ENCODE measurements at places on chromosomes 5 and 9. TPM values are rescaled to one million over a fixed set of nuclear protein-coding genes. Genes with fewer than 3 reads are reported as not detected.
A peak's percentile ranks its signal among the peaks of the same experiment; 100 is the strongest.

CCNO gene
- not detected for total RNA-seq

PCDHB9 gene
- total RNA-seq = 0.58 TPM

CD14 gene
- 13.9 TPM for total RNA-seq

GRCh38 chr9:93133681-93134014 is 403 bp downstream of the NINJ1 start:
- H3K4me3 ChIP-seq = peak overlapping the region; percentile 97
- H3K27ac ChIP-seq = peak overlapping the region; percentile 98
- peaks cover 50% of the 10 kb centered on the region for H3K4me1 ChIP-seq
- DNase-seq = peak; percentile 89
- H3K36me3 ChIP-seq = no peaks in the 10 kb centered on the region
- H3K27me3 ChIP-seq = no peaks in the 10 kb centered on the region

GRCh38 chr5:28751396-28751795 is 1713.0 kb upstream of the CDH9 start:
- H3K27ac ChIP-seq = no peak overlapping the region
- H3K4me1 ChIP-seq = no peaks in the 10 kb centered on the region
- DNase-seq = no peak
- H3K36me3 ChIP-seq = no peaks in the 10 kb centered on the region
- no peaks in the 10 kb centered on the region for H3K27me3 ChIP-seq

GRCh38 chr9:121141706-121142105 is 60.0 kb downstream of the RAB14 start:
- H3K4me1 ChIP-seq = no peaks in the 10 kb centered on the region
- no peak overlapping the region for H3K27ac ChIP-seq
- no peaks in the 10 kb centered on the region for H3K27me3 ChIP-seq
- peaks cover 95% of the 10 kb centered on the region for H3K36me3 ChIP-seq
- no peak for DNase-seq

GRCh38 chr5:144191998-144192397 is 21.3 kb downstream of the KCTD16 start:
- no peaks in the 10 kb centered on the region for H3K36me3 ChIP-seq
- H3K4me3 ChIP-seq = no peak overlapping the region
- no peaks in the 10 kb centered on the region for H3K4me1 ChIP-seq
- no peaks in the 10 kb centered on the region for H3K27me3 ChIP-seq

DNA sequence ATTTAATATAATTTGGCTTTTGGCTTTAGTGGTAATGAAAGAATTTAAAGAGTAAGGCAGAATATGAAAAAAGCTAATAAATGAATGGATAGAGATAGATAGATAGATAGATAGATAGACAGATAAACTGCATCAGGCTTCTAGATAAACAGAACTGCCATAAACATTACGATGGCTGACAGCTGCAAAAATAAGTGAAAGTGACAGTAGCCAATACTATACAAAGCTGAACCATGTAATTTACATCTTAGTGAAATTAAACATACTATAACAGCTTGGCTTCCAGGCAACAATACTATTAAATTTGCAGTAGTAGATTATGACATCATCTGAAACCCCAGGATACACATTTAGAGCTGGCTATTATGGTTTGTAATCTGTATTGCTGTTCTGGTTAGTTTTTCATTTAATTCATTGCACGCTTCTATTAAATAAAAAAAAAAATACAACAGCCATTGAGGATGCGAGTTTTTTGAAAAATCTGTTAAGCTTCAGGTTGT is 1354.8 kb downstream of the PTPRD start:
- no peak overlapping the region for H3K27ac ChIP-seq
- no peaks in the 10 kb centered on the region for H3K27me3 ChIP-seq
- H3K4me3 ChIP-seq = no peak overlapping the region
- no peaks in the 10 kb centered on the region for H3K4me1 ChIP-seq
- no peak for DNase-seq
- H3K36me3 ChIP-seq = no peaks in the 10 kb centered on the region

GRCh38 chr5:108687595-108688200 is 60.0 kb upstream of the FER start:
- DNase-seq = no peak
- no peaks in the 10 kb centered on the region for H3K27me3 ChIP-seq

DNA sequence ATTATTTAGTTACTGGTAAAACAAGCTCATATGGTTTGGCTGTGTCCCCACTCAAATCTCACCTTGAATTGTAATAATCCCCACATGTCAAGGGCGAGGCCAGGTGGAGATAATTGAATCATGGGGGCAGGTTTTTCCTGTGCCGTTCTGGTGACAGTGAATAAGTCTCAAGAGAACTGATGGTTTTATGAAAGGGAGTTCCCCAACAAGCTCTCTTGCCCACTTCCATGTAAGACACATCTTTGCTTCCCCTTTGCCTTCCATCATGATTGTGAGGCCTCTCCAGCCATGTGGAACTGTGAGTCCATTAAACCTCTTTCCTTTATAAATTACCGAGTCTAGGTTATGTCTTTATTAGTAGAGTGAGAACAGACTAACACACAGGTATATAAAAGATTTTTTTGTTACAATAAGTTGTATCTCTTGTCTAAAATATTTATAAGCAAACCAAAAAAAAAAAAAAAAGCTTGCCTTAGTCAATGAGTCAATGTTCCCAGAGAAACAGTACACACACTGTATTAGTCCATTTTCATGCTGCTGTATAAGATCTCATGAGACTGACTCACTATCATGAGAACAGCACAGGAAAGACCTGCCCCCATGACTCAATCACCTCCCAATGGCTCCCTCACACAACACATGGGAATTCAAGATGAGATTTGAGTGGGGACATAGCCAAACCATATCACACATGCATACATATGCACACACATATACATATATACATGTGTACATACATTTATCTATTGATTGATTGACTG is 138.3 kb downstream of the BASP1 start:
- no peaks in the 10 kb centered on the region for H3K27me3 ChIP-seq
- DNase-seq = no peak
- no peaks in the 10 kb centered on the region for H3K36me3 ChIP-seq
- no peak overlapping the region for H3K4me3 ChIP-seq

DNA sequence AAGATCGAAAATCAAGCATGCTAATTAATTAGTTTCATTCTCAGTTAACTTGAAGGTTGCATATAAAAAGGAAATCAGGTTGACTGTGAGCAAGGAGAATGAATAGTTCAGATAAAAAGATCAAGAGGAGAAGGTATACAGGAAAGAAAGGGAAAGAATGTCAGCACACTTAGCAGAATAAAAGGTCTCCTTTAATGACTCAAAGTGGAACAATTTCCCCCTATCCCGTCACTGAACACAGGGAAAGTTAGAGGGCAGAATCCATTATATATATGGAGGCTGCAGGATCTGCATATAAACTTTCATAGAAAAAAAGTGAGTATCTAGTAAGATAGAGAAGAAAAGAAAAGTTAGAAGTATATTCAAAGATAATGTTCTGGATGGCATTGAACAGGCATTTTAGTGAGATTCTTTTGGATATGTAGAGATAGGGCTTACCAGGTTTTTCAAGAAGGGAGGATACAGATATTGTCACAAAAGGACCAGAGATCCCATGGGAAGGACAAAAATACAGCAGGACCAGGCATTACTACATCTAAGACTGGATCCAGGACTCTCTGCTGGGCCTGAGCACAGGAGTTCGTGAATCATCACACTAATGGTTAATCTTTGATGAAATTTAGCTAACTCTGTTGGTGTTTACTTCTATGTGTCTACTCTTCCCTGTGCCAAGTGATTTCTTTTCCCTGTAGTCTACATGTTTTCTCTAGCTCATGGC is 988.2 kb upstream of the ARRDC3 start:
- H3K4me3 ChIP-seq = no peak overlapping the region
- no peaks in the 10 kb centered on the region for H3K36me3 ChIP-seq
- no peak for DNase-seq
- no peak overlapping the region for H3K27ac ChIP-seq
- no peaks in the 10 kb centered on the region for H3K27me3 ChIP-seq

- DNase-seq = no peak
- H3K27ac ChIP-seq = no peak overlapping the region
- H3K4me1 ChIP-seq = no peaks in the 10 kb centered on the region
- no peaks in the 10 kb centered on the region for H3K27me3 ChIP-seq
- H3K36me3 ChIP-seq = no peaks in the 10 kb centered on the region
These were observed 12.5 kb downstream of the GARNL3 start for GRCh38 chr9:127277099-127277498.

DNA sequence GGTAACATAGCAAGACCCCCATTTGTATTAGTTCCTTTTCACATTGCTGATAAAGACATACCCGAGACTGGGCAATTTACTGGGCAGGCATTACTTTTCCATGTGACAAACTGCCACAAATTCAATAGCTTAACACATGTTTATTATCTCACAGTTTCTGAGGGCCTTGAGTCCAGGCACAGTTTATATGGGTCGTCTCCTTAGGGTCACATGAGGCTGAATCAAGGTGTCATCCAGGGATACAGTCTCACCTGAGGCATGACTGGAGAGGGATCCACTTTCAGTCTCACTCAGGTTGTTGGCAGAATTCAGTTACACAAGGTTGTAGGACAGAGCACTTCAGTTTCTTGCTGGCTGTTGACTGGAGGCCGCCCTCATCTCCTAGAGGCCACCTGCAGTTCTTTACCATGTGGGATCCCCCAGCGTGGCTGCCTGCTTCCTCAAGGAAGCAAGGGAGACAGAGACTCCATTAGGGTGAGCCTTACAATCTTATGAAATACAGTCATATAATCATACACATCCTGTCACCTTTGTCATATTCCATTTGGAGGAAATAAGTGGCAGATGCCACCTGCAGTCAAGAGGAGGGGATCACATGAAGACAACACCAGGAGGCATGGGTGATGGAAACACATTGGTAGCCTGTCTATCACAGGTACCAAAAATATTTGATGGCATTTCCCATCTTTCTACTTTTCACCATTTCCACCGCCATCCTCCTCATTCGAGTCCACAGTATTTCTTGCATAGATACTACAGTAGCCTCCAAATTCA is 15.1 kb upstream of the ERAP1 start:
- no peaks in the 10 kb centered on the region for H3K27me3 ChIP-seq
- no peak for DNase-seq
- H3K27ac ChIP-seq = no peak overlapping the region
- H3K36me3 ChIP-seq = no peaks in the 10 kb centered on the region
- no peak overlapping the region for H3K4me3 ChIP-seq

GRCh38 chr9:71179183-71179582 is 57.8 kb upstream of the TRPM3 start:
- no peak for DNase-seq
- H3K27me3 ChIP-seq = no peaks in the 10 kb centered on the region
- H3K36me3 ChIP-seq = no peaks in the 10 kb centered on the region
- H3K27ac ChIP-seq = no peak overlapping the region

GRCh38 chr5:178940569-178941360 is at the start of gene ZNF454:
ZNF454 (plus strand) TSS chr5:178941198; CDS start chr5:178942792, 1,594 bp downstream.
- peak; percentile 86 for DNase-seq
- H3K4me3 ChIP-seq = peak within 1 kb of the TSS; percentile 71
- peak within 1 kb of the TSS; percentile 43 for H3K27ac ChIP-seq
- no peaks in the 10 kb centered on the region for H3K4me1 ChIP-seq
- no peaks in the 10 kb centered on the region for H3K27me3 ChIP-seq

GRCh38 chr9:127575875-127576778 is 36.0 kb upstream of the STXBP1 start:
- H3K4me3 ChIP-seq = no peak overlapping the region
- DNase-seq = no peak
- H3K27me3 ChIP-seq = no peaks in the 10 kb centered on the region
- no peaks in the 10 kb centered on the region for H3K36me3 ChIP-seq
- peaks cover 4% of the 10 kb centered on the region for H3K4me1 ChIP-seq

- DNase-seq = no peak
- no peaks in the 10 kb centered on the region for H3K36me3 ChIP-seq
- H3K4me3 ChIP-seq = no peak overlapping the region
- H3K4me1 ChIP-seq = no peaks in the 10 kb centered on the region
- no peak overlapping the region for H3K27ac ChIP-seq
These were observed 25.1 kb downstream of the SMC5 start for GRCh38 chr9:70283848-70284247.

- no peak for DNase-seq
- H3K27ac ChIP-seq = no peak overlapping the region
- no peaks in the 10 kb centered on the region for H3K36me3 ChIP-seq
- no peak overlapping the region for H3K4me3 ChIP-seq
These were observed 155.6 kb upstream of the ZNF618 start for GRCh38 chr9:113720495-113720894.

DNA sequence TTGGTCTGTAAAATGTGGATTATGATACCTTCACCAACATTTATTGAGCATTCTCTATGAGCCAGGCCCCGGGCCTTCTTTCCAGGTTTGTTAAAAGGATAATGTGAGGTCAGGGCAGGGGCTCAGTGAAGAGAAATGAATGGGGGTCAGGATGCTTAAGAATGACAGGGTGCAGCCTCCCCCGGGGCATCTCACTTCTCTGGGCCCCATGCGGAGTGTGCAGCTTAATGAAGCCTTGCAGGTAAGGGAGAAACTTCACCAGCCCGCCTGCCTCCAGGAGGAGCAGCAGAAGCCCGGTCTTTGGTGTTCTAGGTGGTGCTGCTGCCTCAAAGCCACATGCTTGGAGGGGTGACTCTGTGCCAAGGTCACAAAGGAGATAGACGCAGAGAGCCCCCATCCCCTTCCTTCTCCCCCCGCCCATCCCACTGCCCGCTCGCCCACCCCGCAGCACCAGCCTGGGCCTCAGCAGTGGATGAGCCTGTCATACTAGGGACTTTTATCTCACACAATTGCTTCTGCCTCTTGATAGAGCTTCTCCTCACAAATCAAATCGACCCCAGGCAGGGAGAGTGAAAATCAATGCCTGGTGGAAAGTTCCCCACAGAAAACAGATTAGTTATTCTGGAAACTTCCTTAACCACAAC is 244.8 kb downstream of the PBX3 start:
- H3K4me1 ChIP-seq = no peaks in the 10 kb centered on the region
- H3K27ac ChIP-seq = no peak overlapping the region
- H3K27me3 ChIP-seq = peaks cover 2% of the 10 kb centered on the region
- DNase-seq = no peak

DNA sequence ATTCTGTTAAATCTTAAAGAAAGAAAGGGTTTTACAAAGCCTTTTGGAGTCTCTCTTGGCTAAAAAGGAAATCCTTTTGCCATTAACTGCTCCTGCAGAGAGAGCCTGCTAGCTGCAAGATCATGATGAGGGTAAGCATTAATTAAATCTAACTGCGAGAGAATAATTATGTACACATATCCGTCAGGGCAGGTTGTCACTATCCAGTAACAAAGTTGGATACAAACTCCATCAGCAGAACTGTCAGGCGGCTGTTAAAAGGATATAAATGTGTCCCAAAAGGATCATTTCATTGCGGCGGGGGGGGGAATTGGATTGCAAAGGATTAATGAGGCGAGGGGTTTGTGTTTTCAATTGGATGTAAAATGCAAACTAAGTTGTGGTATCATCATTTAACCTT is 289.3 kb downstream of the ASTN2 start:
- no peaks in the 10 kb centered on the region for H3K36me3 ChIP-seq
- no peaks in the 10 kb centered on the region for H3K27me3 ChIP-seq
- no peaks in the 10 kb centered on the region for H3K4me1 ChIP-seq
- H3K4me3 ChIP-seq = no peak overlapping the region
- no peak overlapping the region for H3K27ac ChIP-seq
- no peak for DNase-seq

DNA sequence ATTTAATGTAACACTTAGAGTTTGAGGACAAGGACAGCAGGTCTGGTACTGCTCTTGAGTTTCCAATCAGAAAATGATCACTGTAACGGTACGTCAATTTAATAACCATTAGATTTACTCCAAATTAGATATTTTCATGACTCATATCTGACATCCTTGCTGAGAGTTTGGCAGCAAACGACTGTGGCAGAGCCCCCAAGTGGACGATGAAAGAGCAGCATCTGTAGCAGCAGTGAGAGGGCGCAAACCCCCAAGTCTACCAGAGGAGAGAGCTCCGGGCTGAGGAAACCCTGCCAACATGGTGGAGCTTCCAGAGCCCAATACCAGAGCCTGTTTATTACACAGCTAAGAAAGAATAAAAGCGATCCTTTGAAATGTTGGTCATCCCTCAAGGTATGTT is 73.2 kb upstream of the EPB41L4A start:
- H3K4me3 ChIP-seq = no peak overlapping the region
- H3K27ac ChIP-seq = no peak overlapping the region
- no peaks in the 10 kb centered on the region for H3K27me3 ChIP-seq
- H3K4me1 ChIP-seq = no peaks in the 10 kb centered on the region
- no peaks in the 10 kb centered on the region for H3K36me3 ChIP-seq
- no peak for DNase-seq
